NCI-H2029 treated with DMSO at 0.1 percent for 48 hours (cell line): ENCODE measurements at places on chromosomes 3 and 15.
A peak's percentile ranks its signal among the peaks of the same experiment; 100 is the strongest.

GRCh38 chr3:195041871-195042742 lies 228.9 kb downstream of the XXYLT1 start:
- DNase-seq, result no peak

GRCh38 chr3:168157099-168157700 lies 61.5 kb upstream of the GOLIM4 start:
- no peak for DNase-seq

DNA sequence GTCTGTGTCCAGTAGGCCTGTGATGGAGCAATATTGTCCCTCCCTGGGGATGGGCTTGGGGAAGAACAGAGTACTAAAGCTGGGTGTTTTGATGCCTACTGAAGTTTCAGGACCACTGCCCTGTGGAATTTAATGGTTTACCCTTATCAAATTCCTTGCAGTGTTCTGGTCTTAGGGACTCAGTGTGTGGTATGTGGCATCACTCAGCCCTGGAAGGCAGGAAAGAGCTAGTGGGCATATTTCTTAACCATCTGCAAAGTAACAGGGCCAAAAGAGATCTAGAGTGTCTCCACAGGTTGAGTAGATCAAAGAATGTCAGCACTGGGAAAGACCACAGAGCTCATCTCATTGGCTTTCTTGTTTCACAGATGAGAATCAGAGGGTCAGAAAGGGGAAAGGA lies 11.8 kb upstream of the SCN10A start:
- DNase-seq, result no peak

DNA sequence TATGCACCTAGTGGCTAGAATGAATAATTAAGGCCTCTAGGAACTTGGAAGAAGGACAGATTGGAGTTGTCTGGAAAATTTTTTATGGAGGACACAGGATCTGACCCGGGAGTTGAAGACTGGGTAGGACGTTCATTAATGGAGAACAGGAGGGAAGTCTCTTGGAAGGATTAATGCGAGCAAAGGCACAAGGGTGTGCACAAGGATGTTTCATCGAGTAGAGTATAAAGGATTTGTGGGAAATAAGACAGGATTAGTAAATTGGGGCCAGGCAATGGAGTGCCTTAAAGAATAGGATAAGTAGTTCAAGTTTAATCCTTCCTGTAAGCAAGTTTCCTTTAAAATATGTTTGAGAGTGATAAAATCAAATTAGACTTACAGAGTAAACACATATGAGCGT lies 14.6 kb downstream of the LMOD3 start:
- DNase-seq, result no peak

DNA sequence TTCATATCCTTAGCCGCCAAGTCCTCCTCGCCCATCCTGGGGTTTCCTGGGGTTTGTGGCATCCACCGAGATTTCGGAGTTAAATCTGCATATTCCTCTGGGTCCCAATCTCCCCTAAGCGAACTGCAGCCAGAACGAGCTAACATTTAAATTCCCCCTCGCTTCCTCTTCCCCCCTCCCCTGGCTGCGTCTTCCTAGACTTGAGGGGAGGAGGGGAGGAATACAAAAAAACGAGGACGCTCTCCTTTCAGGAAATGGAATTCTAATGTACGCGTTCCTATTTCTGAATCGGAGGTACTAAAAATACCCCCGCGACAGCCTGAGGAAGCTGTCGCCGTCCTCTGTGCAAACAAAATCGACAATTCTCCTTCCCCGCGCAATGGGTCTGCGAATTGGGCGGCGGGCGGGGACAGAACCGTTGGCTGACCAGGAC lies 5.6 kb downstream of the FEZF2 start:
- DNase-seq, result no peak

DNA sequence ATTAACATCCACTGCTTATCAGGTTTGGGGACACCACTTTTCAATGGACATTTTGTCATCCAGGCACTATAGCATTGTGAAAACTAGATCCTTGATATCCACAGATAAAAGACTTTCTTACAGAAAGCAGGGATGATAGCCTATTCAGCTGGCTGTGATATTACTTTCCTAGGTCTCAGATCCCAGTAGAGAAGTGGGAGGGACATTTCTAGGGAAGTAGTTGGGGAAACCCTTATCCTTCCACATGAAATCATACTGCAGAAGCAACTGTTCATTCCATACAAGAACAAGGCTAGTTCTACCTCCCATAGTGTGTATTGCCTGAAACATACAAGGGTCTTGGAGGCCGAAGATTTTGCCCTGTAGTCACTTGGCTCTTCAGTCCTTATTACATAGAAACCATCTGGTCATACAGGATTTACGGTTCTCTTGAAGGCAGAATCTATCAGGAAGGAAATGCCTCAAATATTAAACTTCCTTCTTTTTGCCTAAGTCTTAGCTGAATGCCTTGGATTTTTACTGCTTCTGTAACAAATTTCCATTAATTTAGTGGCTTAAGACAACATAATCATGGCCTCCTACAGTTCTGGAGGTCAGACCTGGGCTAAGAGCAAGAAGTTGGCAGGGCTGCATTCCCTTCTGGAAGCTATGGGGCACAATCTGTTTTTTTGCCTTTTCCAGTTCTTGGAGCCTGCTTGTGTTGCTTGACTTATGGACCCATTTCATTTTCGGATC lies 119.4 kb downstream of the ECT2 start:
- DNase-seq, result no peak

- DNase-seq, result no peak
Observed at GRCh38 chr3:38811822-38812221, 4.2 kb downstream of the SCN10A start.

DNA sequence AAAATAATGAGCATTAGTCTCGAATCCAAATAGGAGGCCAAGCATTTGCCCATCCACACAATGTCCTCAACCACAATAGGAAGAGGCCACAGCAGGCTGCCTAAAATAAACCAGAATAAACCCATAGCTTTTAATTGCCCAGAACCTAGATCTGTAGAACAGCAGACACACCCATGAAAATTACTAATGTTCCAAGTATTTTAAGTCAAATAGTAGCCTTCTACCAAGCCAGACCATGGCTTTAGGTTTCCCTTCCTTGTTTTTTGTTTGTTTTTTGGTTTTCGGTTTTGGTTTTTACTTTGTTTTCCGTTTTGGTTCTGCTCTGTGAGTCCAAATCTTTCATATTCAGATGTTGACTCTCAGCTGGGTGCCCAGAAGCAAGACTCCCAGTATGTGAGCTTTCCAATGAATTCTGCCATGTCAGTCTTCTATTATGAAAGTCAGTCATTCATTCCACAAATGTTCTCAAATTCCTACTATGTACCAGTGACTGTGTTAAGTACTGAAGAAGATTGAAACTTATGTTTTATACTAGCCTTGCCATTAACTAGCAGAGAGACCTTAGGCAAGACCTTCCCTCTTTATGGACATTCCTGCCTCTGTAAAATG lies 57.8 kb upstream of the BOC start:
- no peak for DNase-seq

- DNase-seq, result no peak
Observed at GRCh38 chr3:23923786-23924185, 6.9 kb downstream of the RPL15 start.

DNA sequence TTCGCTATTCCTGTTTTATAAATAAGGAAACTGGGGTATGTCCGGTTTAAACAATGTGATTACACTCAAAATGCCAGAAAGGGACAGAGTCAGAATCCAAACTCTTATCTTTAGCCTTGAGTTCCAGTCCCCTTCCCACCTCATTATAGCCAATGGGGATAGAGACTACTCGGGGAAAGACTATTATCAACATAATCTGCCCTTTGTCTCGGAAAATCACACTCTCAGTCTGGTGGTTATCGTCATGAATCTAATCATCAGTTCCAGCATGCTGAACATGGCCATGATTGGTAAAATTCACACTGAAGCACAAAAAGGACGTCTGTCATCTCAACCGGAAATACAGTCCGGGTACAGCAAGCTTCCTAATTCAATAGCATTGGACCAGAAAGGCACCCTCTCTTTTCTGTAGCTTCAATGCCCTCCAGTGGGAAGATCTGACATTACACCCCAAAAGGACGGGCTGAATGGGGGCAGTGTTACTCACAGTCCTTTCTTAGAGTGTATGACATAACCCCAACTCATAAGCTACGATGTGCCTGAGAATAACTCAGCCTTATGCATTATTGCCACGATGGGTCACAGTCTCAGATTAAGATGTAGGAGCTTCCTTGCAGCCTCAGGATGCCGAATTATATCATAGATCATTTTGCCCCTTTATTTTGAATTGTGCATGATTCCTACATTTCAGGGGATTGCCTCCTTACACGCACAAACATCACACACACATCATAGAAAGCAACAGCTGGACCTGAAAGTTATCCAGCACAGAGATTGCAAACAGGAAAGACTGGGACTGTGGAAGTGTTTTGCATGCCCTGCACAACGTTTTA lies 390.4 kb upstream of the LMCD1 start:
- DNase-seq, result peak; percentile 28

DNA sequence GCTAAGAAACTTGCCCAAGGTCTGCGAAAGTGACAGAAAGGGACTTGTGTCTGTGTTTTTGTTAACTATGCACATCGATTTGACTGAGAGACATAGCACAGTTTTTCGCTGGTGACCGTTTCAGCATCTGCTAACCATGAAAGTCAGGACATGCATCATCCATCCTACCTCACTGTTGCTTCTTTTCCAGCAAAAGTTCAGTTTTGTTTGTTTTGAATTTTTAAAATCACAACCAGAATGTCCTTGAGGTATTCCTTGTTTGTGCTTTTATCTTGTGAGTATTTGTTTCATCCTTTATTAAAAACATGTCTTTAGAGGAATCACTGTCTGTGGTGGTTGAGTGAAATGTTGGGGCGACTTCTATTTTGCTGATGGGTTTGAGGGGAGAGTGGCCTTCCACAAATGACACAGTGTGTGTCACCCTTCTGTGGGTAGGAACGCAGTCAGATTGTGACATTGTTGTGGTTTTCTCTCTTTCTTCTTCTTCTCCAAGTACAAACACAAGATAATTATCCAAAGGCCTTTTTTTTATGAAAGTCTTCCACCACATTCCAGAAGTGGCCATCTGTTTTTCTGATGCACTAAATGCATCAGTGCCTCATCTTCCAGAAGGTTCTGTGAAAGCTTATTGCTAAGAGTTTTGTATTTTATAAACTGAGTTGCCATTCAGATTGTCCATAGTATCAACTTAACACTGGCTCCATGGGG lies 214.4 kb upstream of the NR2E3 start:
- DNase-seq, result no peak

- DNase-seq, result no peak
Observed at GRCh38 chr3:74463515-74463914, 150.9 kb downstream of the CNTN3 start.

- no peak for DNase-seq
Observed at GRCh38 chr3:184399410-184399809, 19.6 kb downstream of the CHRD start.

GRCh38 chr3:182710557-182711157 lies 82.6 kb upstream of the ATP11B start:
- peak; percentile 51 for DNase-seq

- DNase-seq, result no peak
Observed at GRCh38 chr3:31196881-31197364, 302.5 kb upstream of the GADL1 start.

GRCh38 chr3:58251631-58252035 lies 14.0 kb downstream of the ABHD6 start:
- no peak for DNase-seq

- no peak for DNase-seq
Observed at GRCh38 chr15:67836477-67836876, 3.4 kb downstream of the RNU6-1 start.

- no peak for DNase-seq
Observed at GRCh38 chr3:141280086-141280485, 48.5 kb downstream of the PXYLP1 start.

DNA sequence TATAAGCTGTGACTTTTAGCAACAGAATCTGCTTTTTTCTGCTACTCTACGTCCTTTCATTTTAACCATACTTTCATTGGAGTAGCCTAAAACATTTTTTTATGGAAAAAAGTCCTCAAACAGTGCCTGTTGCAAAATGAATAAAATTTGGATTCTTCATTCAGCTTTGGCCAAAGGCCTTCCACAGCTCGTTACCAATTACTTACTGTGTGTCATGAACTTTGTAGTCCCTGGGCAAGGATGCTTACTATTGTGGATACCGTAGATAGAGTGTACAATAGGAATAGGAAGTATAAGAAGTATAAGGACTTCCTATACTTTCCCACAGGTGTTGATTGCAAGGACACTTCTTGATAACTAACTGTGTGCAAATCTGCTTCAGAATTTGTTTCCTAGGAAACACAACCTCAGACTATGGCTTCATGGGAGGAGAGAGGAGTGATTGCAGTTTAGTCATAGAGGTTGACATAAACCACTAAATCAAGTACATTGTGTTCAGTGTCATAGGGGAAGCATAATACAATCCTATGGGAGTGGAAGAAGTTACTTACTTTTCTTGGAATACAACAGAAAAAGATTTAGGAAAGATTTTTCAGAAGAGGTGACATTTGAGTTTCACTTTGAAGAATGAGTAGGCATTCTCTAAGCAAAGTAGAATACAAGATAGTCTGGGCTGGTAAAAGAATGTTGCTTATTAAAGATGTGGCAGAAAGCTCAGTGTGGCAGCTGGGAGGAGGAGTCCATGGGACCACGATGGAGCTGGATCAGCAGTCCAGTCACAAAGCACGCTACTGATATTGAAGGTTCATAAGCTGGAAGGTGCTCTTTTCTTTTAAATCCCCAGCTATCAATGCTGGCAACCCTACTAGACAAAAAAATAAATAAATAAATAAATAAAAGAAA lies 309.7 kb upstream of the TPRG1 start:
- no peak for DNase-seq

- DNase-seq, result no peak
Observed at GRCh38 chr3:185399737-185400667, 37.1 kb downstream of the MAP3K13 start.

- DNase-seq, result no peak
Observed at GRCh38 chr15:52284164-52284563, 11.4 kb downstream of the MYO5C start.

- DNase-seq, result no peak
Observed at GRCh38 chr15:73687351-73687750, 3.2 kb downstream of the CD276 start.

- DNase-seq, result no peak
Observed at GRCh38 chr15:84790676-84791075, 26.5 kb upstream of the ALPK3 start.

DNA sequence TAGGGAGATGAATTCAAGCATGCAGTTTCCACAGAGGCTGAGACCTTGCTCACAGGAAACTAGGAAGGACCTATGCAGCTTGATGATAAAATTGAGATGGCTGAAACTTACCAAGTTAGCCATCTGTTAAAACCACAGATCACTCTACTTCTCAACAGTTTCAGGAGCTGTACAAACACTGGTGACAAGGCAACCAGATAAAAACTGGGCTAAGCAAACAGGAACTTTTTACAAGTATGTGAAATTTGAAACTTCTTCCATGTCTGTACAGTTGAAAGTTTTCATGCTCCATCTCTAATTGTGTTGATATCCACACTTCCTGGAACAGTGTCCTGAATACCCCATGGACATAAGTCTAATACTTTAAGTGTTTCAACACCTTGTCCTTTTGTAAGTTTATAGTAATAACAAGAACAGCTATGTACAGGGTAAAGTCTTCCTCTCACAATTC lies 78.2 kb downstream of the FAIM start:
- no peak for DNase-seq

GRCh38 chr3:125300416-125300815 lies 74.7 kb downstream of the ZNF148 start:
- no peak for DNase-seq

- DNase-seq, result no peak
Observed at GRCh38 chr15:67834581-67835296, 5.1 kb downstream of the RNU6-1 start.

GRCh38 chr3:114213627-114214541 lies 23.5 kb downstream of the ZNF80 start:
- DNase-seq, result no peak
